AG09319 (cell line): ENCODE measurements at places on chromosomes 1 and 21.
A peak's percentile ranks its signal among the peaks of the same experiment; 100 is the strongest.

DNA sequence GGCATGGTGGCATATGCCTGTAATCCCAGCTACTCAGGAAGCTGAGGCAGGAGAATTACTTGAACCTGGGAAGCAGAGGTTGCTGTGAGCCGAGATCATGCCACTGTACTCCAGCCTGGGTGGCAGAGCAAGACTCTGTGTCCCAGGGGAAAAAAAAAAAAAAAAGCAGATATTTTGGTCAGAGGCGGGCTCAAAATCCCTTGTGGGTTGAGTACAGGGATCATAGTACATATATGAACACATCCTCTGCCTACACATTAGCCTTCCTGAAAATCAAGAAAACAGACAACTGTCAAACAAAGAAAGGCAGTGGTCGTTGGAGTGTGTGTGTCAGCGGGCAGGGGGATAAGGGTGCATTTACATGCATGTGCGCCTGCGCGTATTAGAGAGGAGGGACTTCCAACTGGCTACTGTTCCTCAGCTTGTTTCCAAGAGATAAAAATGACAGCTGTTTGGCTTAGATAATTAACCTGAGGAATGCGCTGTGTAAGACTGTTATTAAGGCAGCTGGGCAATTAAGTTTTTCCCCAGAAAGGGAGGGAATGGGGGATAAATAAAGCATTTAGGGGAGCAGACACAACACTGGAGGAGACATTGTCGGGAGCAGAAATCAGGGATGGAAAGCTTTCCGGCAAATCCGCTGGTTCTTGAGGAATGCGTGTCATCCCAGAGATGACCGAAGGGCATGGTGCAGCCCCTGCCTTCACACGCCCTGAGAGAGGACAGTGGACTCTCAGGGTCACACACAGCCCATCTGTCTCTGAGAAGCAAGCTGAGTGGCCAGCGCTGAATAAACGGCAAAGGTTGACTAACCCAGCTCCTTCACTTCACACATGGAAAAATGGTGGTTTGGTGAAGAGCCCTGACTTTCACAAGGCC is 6.4 kb downstream of the LAMB3 start:
- no peak for DNase-seq

GRCh38 chr1:87226341-87226760 is 102.3 kb upstream of the LMO4 start:
- DNase-seq, result peak; percentile 86

GRCh38 chr1:53069265-53069662 is 7.3 kb downstream of the PODN start:
- no peak for DNase-seq

GRCh38 chr1:85484264-85484663 is 19.3 kb upstream of the DDAH1 start:
- DNase-seq, result no peak

GRCh38 chr1:21751281-21751680 is 31.7 kb downstream of the USP48 start:
- DNase-seq, result no peak

- peak; percentile 82 for DNase-seq
Observed at GRCh38 chr1:55813618-55814017, 598.5 kb upstream of the USP24 start.
